ENCODE measurements at places on chromosomes 12 and 14. TPM values are rescaled to one million over a fixed set of nuclear protein-coding genes. Genes with fewer than 3 reads are reported as not detected.

DNA sequence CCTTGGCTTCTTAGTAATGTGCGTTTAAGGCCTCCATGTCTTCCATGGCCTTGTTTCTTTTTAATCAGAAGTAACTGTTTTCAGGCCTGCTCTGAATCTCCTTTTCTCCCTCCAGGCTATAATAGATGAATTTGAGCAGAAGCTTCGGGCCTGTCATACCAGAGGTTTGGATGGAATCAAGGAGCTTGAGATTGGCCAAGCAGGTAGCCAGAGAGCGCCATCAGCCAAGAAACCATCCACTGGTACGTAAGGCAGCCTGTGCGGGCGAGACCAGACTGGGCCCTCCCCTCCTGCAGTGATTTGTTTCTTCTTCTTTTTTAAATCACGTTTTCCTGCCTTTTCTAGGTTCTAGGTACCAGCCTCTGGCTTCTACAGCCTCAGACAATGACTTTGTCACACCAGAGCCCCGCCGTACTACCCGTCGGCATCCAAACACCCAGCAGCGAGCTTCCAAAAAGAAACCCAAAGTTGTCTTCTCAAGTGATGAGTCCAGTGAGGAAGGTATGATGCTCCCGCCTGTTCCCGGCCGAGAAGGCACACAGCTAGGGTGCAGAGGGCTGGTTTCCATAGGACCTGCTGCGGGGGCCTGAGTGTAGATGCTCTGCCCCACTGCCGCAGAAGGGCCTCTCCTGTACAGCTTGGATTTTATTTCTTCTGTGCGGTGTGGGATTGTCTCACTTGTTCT lies 3.6 kb upstream of the GAPDH start:
- DNase-seq = no peak

CD27 gene
- 23.3 TPM for total RNA-seq

DNA sequence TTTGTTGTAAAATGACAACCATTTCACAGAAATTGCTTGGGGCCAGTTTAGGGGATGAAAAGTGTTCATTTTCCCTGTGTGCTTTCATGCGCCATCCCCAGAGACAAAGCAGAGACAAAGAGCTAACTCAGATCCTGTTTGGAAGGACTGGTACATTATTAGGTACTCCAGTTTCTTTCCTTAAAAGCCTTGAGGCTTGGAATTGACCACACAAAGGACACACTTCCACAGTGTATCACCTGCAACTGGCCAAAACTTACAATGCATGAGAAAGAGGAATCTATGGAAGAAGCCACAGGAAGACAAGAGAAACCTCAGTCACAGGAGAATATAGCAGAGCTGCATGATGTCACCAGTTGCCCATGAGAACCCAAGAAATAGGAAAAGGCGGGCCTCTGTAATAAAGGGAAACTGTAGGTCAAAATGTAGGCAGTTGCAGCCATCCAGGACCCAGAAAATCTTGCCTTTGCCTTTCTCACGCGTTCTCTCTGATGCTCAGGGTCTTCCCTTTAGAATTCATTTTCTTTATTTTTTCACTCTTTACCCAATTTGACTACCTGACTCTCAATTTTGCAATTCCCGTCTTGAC lies 339.0 kb downstream of the RMST start:
- DNase-seq = no peak

DNA sequence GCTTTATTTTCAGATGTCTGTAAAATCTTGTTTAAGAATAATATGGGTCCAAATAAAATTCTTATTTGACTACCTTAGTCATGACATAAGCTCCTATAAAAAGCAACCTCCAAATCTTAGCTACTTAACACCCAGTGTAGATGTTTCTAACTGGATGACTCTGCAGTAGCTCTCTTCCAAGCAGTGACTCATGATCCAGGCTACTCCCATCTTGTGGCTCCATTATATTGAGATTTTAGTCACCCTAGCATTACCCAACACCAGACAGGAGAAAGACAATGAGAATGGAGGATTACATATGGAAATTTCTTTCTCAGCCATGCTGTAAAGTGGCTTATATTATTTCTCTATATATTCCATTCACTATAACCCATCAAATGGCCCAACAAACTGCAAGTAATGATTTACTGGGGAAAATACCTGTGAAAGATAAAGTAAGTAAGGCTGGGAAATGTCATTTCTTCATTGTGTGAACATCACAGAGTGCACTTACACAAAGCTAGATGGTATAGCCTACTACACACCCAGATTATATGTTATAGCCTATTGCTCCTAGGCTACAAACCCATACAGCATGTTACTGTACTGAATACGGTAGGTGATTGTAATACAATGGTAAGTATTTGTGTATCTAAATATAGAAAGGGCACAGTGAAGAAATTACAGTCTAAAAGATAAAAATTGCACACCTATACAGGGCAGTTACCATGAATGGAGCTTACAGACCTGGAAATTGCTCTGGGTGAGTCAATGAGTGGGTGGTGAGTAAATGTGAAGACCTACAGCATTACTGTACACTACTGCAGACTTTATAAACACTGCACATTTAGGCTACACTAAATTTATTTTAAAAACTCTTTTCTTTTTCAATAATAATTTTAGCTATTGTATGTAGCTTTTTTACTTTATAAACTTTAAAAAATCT lies 163.2 kb downstream of the DYRK2 start:
- DNase-seq = no peak

- DNase-seq = no peak
Measured at GRCh38 chr14:71130491-71131179, 223.4 kb downstream of the PCNX1 start.

AP1G2 gene
- total RNA-seq = 170 TPM

DNA sequence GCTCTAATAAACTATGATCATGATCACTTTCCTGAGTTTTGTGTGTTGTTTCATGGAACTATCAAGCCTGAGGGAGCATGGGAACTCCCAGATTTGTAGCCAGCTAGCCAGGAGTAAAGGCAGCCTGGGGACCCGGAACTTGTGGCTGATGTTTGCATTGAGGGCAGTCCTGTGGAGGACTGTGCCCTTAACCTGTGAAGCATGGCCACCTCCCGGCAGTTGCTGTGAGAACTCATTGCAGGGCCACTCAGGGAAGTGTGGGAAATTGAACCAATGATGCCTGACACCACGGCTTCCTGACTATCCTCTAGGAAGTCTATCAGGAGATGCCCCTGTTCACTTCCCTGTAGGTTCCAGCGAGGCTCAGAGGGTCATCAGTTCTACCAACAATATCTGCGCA lies 250.6 kb downstream of the DAD1 start:
- no peak for DNase-seq

POTEM gene
- total RNA-seq = not detected
